ENCODE measurements at places on chromosomes 6 and 20.

- DNase-seq: no peak
These were observed 152.9 kb upstream of the DST start for GRCh38 chr6:56795466-56796195.

DNA sequence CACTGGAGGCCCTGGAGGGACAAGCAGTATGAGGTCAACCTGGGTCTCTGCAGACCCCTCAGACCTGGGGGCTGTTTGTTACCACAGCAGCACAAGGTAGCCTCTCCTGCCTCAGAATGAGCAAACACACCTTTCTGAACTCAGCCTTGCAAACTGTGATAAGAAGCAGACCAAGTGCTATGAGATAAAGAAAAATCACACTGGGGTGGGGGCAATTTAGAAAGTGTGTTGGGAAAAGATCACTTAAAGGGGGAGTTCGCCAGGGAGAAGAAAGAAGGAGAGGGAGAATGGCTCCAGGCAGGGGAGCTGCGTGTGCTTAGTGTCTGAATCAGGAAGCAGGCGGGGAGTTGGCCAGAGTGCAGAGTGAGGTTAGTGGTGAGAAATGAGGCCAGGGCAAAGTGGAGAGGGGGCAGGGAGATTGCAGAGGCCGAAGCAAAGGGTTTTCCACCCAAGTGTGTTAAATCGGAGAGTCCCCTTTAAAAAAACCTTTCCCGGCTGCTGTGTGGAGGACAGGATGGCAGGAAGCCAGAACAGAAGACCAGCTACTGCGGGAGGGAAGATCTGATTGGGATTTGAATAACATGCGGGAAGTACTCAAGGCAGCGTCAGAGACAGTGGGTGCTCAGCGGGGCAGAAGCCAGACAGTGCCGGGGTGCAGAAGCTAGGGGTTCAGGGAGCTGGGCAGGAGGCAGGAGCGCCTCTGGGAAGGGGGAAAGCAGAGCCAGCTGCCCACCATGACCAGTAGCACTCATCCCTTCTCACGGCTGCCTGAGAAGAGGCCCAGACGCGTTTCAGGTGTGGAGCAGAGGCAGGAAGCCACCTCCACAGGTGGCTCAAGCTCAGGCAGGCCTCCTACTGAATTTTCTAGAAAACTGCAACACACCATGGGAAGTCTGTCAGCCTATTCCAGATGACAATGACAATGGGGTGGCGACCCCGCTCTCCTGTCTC is 9.0 kb downstream of the ADA start:
- peak; percentile 89 for DNase-seq

GRCh38 chr6:128235556-128235955 is 284.8 kb downstream of the PTPRK start:
- DNase-seq: no peak

DNA sequence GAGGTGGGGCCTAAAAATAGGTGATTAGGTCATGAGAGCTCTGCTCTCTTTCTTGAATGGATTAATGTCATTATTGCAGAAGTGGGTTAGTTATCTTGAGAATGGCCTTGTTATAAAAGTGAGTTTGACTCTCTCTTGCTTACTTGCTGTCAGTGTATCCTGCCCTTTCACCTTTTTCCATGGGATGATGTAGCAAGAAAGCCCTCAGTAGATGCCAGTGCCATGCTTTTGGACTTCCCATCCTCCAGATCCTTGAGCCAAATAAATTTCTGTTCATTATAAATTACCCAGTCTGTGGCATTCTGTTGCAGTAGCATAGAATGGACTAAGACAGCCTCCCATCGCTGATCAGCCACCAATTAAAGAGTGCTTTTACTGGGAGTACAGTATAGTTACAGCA is 40.1 kb downstream of the UTRN start:
- no peak for DNase-seq

- DNase-seq: peak; percentile 97
These were observed 489.1 kb downstream of the PREX1 start for GRCh38 chr20:48338717-48339116.

- DNase-seq: peak; percentile 81
These were observed 25.7 kb upstream of the MLIP start for GRCh38 chr6:54085541-54085940.

- DNase-seq: no peak
These were observed 43.1 kb downstream of the UST start for GRCh38 chr6:148789948-148790347.

DNA sequence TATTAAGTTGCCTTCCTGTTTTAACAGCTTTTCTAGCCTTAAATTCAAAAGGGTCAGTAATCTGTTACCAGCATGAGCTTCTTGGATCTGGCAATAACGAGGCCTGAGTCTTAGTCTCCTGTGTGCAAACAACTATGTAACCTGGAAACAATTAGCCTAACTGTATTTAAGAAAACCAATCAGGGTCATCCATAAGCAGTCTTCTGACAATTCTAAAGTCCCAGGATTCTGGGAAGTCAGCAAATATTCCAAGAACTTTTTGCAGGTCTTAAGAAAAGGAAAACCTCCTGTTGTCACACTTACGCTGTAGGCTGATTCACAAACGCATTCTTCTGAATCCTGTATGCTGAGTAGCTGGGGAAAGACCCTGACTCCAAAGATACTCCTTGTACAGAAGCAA is 90.4 kb downstream of the COL12A1 start:
- peak; percentile 77 for DNase-seq

GRCh38 chr6:101986476-101986875 is 593.0 kb downstream of the GRIK2 start:
- no peak for DNase-seq

DNA sequence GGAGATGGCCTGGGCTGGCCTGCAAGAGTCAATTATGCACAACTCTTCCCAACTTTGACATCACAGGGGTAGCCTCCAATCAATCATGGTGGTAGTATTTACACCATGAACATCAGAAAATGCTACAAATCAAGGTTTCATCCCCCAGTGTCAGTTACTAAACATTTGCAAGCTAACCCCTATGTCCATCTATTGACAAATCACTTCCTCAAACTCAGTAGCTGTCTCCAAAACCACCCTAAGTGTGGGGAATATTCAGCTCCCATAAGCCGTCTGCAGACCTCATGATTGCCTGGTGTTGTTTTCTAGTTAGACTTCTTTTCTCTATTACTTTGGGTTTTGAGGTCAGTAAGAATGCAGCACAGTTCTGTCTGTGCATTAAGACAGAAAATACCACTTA is 200.8 kb upstream of the RIN2 start:
- no peak for DNase-seq

DNA sequence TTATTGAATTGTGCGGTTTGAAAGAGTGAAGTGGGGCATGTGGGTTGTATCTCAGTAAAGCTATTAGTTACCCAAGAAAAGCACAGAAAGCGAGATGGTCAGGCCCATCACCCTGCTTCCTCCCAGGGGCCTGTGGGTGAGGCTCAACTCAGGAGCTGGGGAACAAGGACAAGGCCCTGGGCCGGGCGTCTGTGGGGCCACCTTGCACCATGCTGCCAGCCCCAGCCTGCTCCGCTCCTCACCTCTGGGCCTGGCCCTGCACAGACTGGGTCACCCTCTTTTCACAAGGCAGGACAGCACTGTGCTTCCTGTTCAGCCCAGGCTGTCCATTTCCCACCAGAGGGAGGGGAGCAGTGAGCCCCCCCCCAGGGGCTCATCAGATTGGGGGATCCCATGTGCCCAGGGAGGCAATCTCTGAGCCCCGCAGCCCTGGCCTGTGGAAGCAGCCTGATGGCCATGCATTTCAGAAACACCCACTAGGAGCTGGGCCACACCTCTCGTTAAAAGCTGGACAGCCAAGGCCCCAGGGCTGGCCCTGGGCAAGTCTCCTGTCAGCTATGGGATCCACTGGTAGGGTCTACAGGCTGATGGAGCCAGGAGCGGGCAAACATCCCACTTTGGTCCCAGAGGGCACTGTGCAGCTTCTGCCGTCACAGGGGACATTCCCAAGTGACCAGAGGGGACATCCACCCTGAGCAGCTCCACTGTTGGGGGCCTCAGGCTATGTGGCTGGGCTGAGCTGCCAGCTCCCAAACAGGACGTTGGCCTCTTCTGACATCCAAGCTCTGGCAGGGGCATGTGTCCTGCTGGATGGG is 55.9 kb downstream of the YTHDF1 start:
- DNase-seq: no peak

- peak; percentile 10 for DNase-seq
These were observed 621.1 kb upstream of the ADGRB3 start for GRCh38 chr6:68013780-68014515.

DNA sequence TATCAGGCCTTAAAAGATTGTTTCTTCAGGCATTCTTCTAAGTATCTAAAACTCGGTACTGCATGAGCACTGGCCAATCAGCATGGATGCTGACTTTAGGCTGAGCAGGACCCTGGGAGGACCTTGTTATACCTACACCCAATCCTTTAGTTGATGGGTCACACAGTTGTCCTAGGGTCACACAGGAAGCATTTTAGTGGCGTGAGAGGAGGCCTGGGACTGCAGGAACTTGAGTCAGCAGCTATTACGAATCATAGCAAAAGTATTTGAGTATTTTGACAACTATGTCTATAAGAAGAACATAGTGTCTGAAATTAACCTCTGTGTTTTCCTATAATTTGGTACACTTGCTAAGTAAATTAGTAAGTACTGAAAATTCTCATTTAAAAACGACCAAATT is 741.4 kb downstream of the HACE1 start:
- DNase-seq: peak; percentile 22

DNA sequence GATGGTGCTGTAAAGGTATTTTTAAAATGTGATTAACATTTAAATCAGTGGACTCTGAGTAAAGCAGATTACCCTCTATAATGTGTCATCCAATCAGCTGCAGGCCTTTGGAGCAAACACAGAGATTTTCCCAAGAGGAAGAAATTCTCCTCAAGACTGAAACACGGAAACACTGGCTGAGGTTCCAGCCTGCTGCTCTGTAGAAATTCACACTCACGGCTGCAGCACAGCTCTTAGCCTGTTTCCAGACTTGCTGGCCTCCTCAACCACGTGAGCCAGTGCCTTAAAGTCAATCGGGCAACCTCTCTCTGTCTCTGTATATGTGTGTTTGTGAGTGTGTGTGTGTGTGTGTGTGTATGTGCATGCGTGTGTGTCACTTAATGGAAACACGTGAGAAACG is 41.1 kb downstream of the PDE10A start:
- DNase-seq: no peak

DNA sequence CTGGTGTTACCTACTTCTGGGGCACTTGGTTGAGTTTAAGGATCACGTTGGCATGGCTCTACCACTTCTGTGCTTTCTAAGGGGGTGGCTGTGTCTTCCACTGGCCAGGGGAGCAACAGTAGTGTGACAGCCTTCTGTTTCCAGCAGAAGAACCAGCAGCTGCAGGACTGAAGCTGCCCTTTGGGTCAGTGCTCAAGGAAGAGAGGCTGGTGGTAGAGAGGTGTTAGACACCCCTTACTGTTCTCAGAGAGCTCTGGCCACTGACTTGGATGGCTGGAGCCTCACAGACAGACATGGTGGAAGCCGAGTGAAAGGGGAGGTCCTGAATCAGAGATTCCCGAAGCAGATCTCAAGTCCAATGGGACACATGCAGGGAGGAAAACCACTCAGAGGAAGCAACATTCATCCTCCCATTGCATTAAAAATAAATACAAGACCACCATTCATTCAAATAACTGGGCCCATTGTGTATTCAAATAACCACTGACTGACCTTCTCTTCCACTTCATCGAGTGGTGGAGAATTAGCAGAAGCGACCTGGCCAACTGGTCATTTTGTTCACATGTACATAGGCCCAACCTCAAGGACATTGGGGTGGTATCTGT is 106.7 kb downstream of the MYLK4 start:
- DNase-seq: no peak

DNA sequence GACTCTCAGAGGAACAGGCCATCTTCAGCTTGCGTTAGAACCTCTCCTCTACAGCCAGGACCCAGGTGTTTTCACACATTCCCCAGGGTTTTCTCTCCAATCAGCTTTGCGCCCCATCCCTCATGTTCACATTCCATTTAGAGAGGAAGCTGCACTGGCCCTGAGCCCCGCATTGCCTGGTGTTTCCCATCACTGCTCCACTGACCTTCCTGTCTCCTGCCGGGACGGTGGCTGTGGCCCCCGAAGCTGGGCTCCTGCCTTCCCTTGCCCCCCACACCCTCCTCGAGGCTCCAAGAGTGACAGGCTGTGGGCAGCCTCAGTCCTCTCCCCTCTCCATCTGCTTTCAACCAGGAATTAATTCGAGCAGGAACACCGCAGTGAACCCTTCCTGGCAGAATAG is 357.3 kb downstream of the THBS2 start:
- no peak for DNase-seq

- no peak for DNase-seq
These were observed 2.1 kb downstream of the KIAA1586 start for GRCh38 chr6:57048577-57048976.

- peak; percentile 43 for DNase-seq
These were observed 708.4 kb downstream of the CD109 start for GRCh38 chr6:74404366-74404765.

DNA sequence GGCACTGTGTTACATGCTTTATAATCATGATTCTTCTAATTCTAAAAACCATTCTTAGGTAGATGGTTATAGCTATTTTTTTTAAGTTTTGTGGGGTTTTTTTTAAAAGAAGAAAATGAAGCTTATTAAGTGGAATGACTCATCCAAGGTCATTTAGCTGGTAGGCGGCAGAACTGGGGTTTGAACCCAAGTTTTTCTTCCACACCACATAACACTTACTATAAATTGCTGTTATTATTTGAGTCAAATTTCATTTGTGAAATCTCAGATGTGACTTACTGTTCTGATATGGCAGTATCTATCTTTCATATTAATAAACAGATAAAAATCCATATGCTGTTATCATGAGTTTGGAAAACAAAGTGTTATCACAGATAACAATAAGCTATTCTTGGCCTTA is 10.4 kb upstream of the COL10A1 start:
- peak; percentile 17 for DNase-seq

DNA sequence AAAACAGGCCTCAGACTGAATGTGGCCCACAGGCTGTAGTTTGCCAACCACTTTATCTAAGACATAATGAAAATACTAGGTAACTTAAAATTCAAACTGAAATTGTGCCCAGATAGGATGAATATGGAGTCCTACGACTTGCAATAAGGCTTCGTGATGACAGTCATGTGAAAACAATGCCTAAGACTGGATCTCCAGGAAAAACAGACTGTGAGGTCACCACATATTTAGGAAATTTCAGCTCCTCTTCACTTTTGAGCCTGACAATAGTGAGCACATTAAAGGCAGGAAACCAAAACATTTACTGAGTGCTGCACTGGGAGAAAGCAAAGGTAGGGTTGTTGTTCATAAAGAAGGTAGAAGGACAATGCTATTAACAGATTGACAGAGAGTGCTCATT is 50.0 kb downstream of the RTN4IP1 start:
- DNase-seq: no peak

- peak; percentile 68 for DNase-seq
These were observed 1.6 kb downstream of the SAMD10 start for GRCh38 chr20:63977739-63978276.

Data from astrocyte (in vitro differentiated cells and primary cell).